ENCODE measurements at places on chromosomes 2 and 18.

- no peak for DNase-seq
These were observed 259.6 kb downstream of the NUP35 start for GRCh38 chr2:183383854-183384253.

DNA sequence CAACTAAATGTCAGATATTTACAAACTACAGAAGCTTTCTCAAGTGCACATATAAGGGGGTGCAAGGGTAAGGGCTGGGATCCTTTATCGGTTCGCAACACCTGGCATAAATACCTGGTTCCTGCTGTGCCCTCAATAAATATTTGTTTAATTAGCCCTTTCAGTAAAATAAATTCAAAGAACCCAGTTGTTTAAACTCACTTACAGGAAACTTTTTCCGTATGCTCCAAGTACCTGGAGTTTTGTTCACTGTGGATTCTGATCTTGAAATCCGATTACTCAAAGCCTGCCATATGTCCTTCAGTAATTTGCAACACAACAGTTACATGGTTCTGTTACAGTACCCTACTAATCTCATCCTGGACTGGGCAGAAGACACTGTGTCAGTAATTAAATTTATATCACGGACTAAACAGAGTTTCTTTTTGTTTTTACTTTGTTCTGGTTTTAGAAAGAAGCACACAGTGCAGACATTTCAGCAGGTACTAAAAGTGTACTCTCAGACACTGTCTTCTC, 36.9 kb downstream of the TBC1D8 start:
- no peak for DNase-seq

GRCh38 chr2:434625-435024, 146.7 kb upstream of the ALKAL2 start:
- no peak for DNase-seq

DNA sequence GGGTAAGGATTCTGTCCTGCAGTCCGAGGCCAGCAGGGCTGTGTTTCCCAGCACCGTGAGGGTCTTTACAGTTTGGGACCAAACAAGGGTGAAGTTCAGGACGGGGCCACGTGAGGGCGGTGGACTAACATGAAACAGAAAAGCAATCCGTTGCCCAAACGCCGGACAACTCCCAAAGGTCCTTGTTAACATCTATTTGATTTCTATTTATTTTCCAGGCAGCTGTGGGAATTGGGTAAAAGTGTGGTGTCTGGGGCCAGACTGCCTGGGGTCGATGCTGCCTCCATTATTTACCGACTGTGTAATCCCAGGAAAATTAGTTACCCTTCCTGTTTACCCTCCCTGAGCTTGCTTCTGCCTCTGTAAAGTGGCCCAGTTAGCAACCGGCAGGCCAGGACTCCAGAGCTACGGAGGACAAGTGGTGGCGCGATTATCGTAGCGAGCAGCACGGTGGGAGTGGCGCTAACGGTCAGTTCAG, 66.3 kb upstream of the TCF7L1 start:
- DNase-seq, result no peak

- DNase-seq, result no peak
These were observed 1.4 kb downstream of the WNT6 start for GRCh38 chr2:218860950-218861381.

GRCh38 chr18:3715231-3716080, 265.5 kb downstream of the TGIF1 start:
- no peak for DNase-seq

GRCh38 chr2:66273933-66274490, 160.9 kb upstream of the MEIS1 start:
- DNase-seq, result no peak

DNA sequence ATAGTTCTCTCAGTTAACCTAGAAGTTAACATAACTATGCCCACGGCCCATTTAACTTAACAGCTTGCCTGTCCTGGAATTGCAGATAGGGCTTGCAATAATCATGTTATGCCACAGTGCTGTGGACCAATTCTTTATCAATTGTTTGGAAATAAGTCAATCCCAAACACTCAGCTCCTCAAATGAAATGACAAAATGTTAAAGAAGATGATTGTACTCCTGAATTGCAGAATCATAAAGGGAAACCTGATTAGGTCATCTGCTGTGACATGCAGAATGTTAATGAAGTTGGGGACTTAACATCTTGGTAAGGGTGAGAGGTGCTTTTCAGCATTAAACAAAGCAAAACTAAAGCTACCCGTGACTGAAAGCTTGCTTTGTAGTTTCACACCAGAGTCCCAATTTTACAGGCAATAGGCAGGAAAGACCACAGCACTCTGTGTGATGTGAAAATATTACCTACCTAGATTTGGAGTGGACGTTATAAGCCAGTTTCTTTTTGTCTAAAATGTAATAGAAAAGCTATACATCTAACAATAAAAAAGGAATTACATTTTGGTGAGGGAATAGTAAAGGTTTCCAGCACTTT, 364.0 kb downstream of the GPD2 start:
- no peak for DNase-seq

- DNase-seq, result no peak
These were observed 234.5 kb downstream of the HDAC4 start for GRCh38 chr2:239166201-239166834.

GRCh38 chr2:220075835-220076234, 448.4 kb downstream of the SLC4A3 start:
- DNase-seq, result no peak

DNA sequence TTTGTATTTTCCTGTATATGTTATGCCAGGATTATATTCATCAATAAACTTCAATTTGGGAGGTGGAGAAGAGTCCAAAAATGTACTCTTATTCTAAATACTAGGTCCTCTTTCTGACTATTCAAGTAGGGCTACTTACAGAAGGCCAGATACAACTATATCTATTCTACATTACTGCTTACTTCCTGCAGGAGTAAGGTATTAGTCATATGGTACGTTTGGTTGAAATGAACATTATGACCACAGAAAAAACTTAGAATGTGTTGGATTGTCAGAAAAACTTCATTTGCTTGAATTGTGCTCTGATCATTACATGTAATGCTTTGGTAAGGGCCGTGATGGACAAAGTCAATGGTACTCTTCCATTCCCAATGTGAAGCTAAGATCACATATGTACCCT, 35.0 kb downstream of the STAT4 start:
- DNase-seq, result no peak

- DNase-seq, result peak; percentile 21
These were observed 70.3 kb downstream of the HAUS1 start for GRCh38 chr18:46174342-46175041.

- no peak for DNase-seq
These were observed 202.1 kb downstream of the BCL11A start for GRCh38 chr2:60351321-60351720.

GRCh38 chr2:113234721-113235346, 43.9 kb downstream of the PAX8 start:
- DNase-seq, result no peak

DNA sequence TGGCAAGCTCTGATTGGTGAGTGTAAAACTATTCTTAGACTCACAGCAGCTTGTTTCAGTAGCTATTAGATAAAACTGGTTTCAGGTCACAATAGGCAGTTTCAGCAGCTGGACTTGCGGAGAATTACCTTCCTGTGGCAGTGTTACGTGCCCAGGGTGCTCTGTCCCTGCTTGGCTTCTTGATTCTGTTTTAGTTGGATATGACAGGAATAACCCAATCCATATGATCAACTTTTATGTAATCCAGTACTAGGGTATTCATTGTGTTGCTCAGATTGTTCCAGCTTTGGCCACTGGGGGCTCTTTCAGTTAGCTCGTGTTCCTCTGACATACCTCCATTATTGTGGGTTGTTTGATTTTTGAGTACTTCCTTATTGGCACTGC, 43.1 kb downstream of the INPP4A start:
- DNase-seq, result peak; percentile 57

GRCh38 chr18:2822213-2822921, 24.4 kb upstream of the EMILIN2 start:
- no peak for DNase-seq

DNA sequence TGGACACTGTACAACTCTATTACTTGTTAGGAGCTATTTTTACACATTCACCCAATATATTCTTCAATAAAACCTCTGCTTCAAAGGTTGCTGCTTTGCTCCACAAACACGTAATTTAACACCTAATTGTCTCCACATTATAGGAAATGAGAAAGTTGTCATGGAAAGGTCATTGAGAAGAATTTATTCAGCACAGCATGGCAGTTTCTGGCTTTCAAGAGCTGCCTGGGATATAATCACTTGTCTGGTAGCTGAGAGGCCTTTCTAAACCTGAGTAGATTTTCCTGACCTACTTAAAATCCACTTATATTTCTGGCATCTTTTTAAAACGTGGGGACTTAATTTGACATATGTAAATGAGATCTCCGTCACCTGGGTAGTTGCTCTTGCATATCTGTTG, 216.1 kb downstream of the ZNF804A start:
- no peak for DNase-seq

DNA sequence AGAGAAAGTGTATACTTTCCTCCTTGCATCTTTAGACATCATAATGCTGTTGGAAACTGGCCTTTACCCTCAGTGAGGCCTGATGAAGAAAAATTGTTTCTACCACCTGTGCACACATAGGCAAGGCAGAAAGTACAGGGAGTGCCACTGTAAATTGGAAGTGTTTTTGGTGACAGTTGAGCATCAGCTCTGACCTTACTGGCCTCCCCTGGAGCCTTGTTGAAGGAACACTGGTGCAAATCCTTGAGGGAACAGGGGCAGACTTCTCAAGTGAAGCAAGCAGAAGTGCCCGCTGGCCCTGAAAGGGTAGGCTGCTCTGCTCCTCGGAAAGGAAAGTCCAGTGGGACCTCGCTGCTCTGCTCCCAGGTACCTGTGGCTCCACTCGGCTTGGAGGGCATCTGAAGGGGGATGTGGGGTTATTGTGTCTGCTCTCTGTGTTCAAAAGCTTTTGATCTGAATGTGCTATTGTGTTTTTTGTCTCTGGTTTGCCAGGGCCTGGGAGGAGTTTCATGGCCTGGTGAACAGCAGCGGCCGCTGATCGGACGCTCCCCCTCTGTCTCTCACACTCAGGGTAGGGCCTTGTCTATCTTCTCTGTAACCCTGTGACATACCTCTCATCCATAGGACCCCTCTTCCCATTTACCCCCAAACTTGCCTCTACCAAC, 23.4 kb downstream of the EIF4E2 start:
- DNase-seq, result no peak

GRCh38 chr2:150811259-150811855, 323.9 kb upstream of the RND3 start:
- DNase-seq, result no peak

DNA sequence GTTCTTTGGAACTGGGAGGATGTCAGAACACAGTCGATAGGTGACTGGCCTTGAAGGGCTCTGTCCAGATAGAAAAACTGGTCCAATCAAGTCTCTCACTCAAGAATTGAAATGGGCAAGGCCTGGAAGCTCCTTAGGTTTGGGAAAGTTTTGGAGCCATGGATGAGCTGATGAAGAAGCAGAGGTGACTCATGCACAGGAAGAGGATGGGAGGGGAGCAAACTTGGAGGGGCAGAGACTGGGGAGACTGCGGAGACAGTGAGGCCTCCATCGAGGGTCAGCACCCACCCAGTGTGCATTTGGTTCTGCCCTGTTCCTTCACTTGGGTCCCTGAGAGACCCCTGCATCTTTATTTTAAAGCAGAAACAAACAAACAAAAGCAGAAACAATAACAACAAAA, 41.1 kb downstream of the SOWAHC start:
- DNase-seq, result no peak

DNA sequence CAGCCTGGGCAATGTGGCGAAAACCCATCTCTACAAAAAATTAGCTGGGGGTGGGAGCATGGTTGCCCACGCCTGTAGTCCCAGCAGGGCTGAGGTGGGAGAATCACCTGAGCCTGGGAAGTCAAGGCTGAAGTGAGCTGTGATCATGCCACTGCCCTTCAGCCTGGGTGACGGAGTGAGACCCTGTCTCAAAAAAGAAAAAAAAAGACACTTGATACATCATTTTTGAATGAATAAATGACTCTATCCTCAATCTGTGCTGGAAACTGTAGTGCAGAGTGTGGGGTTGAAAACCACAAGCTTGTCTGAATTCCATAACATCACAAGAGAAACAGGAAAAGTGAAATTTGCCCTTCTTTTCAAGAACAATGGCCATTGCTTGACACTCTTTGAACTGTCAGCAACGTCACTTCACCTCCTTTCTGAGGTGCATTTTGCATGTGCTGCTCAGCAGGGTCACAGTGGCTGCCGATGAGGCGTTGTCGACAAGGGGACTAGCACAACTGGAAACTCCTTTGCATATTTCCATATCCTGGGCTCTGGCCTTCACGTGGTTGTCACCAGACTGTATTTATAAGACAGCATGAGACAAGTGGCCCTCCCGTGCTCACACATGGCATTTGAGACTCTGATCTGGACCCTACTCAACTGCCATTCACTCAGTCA, 54.2 kb downstream of the DDX1 start:
- DNase-seq, result no peak

DNA sequence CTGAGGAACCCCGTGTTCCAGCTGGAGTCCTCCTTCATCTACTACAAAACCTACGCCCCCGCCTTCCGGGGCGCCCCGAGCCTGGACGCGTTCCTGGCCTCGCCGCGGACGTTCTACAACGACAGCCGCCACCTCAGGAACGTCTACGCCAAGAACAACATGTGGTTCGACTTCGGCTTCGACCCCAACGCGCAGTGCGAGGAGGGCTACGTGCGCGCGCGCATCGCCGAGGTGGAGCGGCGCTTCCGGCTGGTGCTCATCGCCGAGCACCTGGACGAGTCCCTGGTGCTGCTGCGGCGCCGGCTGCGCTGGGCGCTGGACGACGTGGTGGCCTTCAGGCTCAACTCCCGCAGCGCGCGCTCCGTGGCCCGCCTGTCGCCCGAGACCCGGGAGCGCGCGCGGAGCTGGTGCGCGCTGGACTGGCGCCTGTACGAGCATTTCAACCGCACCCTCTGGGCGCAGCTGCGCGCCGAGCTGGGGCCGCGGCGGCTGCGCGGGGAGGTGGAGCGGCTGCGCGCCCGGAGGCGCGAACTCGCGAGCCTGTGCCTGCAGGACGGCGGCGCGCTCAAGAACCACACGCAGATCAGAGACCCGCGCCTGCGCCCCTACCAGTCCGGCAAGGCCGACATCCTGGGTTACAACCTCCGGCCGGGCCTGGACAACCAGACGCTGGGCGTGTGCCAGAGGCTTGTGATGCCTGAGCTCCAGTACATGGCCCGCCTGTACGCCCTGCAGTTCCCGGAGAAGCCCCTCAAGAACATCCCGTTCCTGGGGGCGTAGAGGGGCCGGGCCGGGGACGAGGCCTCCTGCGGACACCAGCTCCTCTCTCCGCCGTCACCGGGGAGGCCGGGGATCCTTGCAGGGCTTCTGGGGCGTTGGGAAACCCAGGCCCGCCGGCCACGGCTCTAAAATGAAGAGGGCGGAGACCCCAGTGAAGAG, 5.3 kb upstream of the NEU4 start:
- DNase-seq, result peak; percentile 31

DNA sequence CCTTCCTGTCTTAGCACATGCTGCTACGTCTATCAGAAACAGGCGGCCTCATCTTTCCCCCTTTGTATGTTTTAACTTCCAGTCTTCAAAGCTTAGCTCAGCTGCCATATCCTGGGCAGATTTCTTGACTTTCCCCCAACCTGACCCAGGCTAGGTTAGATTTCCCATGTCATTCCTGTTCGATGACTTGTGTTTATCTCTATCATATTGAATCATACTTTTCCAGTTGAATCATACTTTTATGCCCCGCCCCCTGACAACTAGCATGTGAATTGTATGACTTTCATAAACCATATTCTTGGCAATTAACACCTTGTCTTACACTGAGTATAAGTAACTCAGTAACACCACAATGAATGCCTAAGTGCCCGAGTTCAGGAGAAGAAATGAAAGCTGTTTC, 128.3 kb downstream of the CYRIA start:
- no peak for DNase-seq

Data from central memory CD4-positive, alpha-beta T cell (primary cell).